ENCODE measurements at places on chromosomes 5 and 9.

DNA sequence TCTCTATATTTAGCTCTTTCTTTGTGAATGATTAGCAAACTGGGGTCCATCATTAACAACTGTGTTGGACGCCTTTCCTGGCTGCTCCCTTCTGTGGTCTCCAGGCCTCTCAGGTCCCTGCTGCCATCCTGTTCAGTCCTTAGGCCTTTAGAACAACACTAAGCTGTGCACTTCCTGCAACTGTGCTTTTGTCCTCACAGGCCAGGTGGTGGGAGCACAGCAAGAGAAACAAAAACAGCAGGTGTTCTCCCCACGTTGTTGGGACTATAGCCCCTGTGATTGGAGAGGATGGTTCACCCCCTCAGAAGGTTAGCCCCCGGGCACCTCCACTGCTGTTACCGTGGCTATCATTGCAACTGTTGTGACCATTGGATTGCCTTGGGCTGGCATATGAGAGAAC lies 41.7 kb upstream of the CLINT1 start:
- H3K27me3 ChIP-seq: no peaks in the 10 kb centered on the region
- no peaks in the 10 kb centered on the region for H3K36me3 ChIP-seq

DNA sequence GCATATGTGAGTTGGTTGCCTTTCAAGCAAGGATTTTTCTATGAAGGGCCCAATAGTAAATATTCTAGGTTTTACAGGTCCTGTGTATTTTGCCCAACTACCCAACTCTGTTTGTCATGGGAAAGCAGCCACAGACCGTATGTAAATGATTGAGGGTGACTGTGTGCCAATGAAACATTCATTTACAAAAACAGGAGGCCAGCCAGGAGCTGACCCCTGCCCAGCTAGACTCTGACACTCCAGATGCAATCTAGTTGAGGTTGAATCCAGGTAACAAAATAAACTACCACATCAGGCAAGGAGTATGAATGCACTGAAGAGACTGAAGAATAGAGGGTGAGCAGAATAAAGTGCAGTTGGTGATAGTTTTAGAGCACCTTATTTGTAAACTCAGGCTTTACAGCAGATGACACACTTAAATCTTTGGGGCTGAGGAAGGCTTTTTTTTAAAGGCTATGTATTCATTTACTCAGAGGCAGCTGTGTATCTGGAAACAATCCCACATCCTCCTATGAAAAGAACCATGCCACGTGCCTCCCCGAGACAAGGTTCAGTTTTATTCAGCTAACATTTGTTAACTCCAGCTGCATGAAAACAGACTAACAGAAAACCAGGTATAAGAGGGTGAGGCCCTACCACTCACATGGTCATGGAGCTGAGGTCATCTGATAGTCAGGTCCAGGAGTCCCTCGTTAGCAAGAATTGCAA lies 60.7 kb downstream of the SLC1A1 start:
- peaks cover 11% of the 10 kb centered on the region for H3K4me1 ChIP-seq
- no peak overlapping the region for H3K4me3 ChIP-seq
- H3K27ac ChIP-seq: peak overlapping the region; percentile 87
- peaks cover 6% of the 10 kb centered on the region for H3K36me3 ChIP-seq

GRCh38 chr9:4979239-4979638 lies 5.8 kb upstream of the JAK2 start:
- DNase-seq: no peak
- H3K36me3 ChIP-seq: no peaks in the 10 kb centered on the region
- peaks cover 3% of the 10 kb centered on the region for H3K4me1 ChIP-seq
- no peak overlapping the region for H3K27ac ChIP-seq

DNA sequence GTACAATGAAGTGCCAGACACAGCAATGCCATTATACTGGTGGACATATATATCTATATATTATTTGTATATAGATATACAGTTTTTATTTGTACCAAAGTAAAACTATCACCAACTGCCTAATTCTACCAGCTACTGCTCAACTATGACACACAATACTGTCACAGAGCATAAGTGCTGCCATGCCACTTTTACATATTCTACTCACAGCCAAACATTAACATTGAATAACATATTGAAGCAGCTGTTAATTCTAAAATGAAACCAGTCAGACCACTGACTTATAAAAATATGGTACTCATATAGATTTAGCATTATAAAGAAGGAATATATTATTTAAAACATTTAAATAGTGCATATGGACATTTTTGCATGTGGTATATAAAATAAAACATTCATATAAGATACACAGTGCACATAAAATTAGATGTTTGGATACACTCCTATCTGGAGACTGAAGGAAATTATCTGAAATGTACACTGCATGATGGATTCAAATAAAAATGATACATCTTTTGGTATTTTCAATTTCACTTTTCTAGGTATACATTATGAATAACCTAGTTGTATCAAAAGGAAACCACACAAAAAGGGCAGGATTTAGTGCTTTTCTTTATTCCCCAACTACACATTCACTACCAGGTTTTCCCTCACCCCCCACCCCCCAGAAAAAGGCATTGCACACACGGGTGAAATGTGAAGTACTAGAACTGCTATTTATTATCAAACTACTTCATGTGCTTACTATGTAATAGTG lies 48.9 kb downstream of the PKD2L2 start:
- H3K4me1 ChIP-seq: no peaks in the 10 kb centered on the region
- no peak for DNase-seq
- no peak overlapping the region for H3K27ac ChIP-seq
- H3K4me3 ChIP-seq: no peak overlapping the region
- H3K36me3 ChIP-seq: peaks cover 40% of the 10 kb centered on the region

GRCh38 chr9:16396389-16396788 lies 474.1 kb downstream of the BNC2 start:
- H3K4me3 ChIP-seq: no peak overlapping the region
- no peak for DNase-seq
- no peaks in the 10 kb centered on the region for H3K27me3 ChIP-seq
- no peaks in the 10 kb centered on the region for H3K36me3 ChIP-seq

- no peak for DNase-seq
- no peaks in the 10 kb centered on the region for H3K27me3 ChIP-seq
- H3K4me1 ChIP-seq: peaks cover 3% of the 10 kb centered on the region
- H3K36me3 ChIP-seq: no peaks in the 10 kb centered on the region
- H3K4me3 ChIP-seq: no peak overlapping the region
- H3K27ac ChIP-seq: no peak overlapping the region
These were observed 26.5 kb downstream of the HMCN2 start for GRCh38 chr9:130292106-130292505.

- peak overlapping the region; percentile 95 for H3K27ac ChIP-seq
- DNase-seq: no peak
- H3K27me3 ChIP-seq: no peaks in the 10 kb centered on the region
- peak overlapping the region; percentile 15 for H3K4me3 ChIP-seq
- no peaks in the 10 kb centered on the region for H3K36me3 ChIP-seq
These were observed 72.3 kb upstream of the BOD1 start for GRCh38 chr5:173688703-173689102.

DNA sequence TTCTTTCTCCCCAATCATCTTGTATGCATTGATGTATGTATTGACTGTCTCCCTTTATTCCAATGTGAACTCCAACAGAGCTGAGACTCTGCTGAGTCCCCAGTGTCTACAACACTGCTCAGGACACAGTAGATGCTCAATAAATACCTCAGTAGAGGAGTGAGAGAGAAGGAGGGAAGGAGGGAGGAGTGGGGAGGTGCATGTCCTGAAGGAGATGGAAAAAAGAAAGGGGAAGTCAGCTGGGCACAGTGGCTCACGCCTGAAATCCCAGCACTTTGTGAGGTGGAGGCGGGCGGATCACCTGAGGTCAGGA lies 2.9 kb upstream of the PHF2 start:
- H3K4me1 ChIP-seq: peaks cover 5% of the 10 kb centered on the region
- H3K36me3 ChIP-seq: no peaks in the 10 kb centered on the region
- no peak overlapping the region for H3K27ac ChIP-seq

DNA sequence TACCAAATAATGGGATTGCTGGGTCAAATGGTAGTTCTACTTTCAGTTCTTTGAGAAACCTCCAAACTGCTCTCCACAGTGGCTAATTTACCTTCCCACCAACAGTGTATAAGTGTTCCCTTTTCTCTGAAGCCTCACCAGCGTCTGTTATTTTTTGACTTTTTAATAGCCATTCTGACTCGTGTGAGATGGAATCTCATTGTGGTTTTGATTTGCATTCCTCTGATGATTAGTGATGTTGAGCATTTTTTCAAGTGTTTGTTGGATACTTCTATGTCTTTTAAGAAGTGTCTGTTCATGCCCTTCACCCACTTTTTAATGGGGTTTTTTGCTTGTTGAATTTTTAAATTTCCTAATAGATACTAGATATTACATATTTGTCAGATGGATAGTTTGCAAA lies 28.4 kb upstream of the SUSD1 start:
- no peak overlapping the region for H3K4me3 ChIP-seq
- H3K4me1 ChIP-seq: no peaks in the 10 kb centered on the region
- no peaks in the 10 kb centered on the region for H3K36me3 ChIP-seq

- H3K27me3 ChIP-seq: no peaks in the 10 kb centered on the region
- no peak for DNase-seq
- no peak overlapping the region for H3K27ac ChIP-seq
- no peaks in the 10 kb centered on the region for H3K36me3 ChIP-seq
These were observed 1157.4 kb upstream of the CDH18 start for GRCh38 chr5:21145376-21145775.

GRCh38 chr9:129319076-129319937 lies 141.2 kb upstream of the IER5L start:
- no peak for DNase-seq
- H3K4me3 ChIP-seq: no peak overlapping the region
- no peak overlapping the region for H3K27ac ChIP-seq
- no peaks in the 10 kb centered on the region for H3K27me3 ChIP-seq

- no peak overlapping the region for H3K4me3 ChIP-seq
- DNase-seq: no peak
- no peaks in the 10 kb centered on the region for H3K4me1 ChIP-seq
- no peak overlapping the region for H3K27ac ChIP-seq
- H3K27me3 ChIP-seq: no peaks in the 10 kb centered on the region
These were observed 14.8 kb upstream of the DMRT1 start for GRCh38 chr9:826500-827280.

DNA sequence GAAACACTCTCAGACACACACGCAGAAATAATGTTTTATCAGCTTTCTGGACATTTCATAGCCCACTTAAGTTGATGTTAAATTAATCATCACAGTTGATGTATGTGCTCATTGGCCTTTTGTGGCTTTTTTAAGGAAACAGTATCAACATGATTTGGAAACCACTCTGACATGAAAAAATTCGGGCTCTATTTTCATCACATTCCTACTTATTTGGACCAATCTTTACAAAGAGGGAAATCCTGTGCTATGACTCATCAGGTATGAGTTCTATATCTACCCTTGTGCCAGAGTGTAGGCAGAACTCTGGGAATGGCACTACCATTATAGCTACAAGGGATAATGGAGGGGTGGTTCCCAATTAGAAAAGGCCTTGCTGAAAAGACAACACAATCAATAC lies 388.4 kb upstream of the PTGER4 start:
- H3K27me3 ChIP-seq: no peaks in the 10 kb centered on the region
- H3K4me1 ChIP-seq: no peaks in the 10 kb centered on the region
- no peak overlapping the region for H3K4me3 ChIP-seq

- no peak for DNase-seq
- H3K36me3 ChIP-seq: no peaks in the 10 kb centered on the region
- no peaks in the 10 kb centered on the region for H3K27me3 ChIP-seq
- peaks cover 36% of the 10 kb centered on the region for H3K4me1 ChIP-seq
- no peak overlapping the region for H3K4me3 ChIP-seq
These were observed 197.1 kb upstream of the NR3C1 start for GRCh38 chr5:143600396-143601075.

- H3K27ac ChIP-seq: no peak overlapping the region
- H3K4me3 ChIP-seq: no peak overlapping the region
- DNase-seq: no peak
- no peaks in the 10 kb centered on the region for H3K36me3 ChIP-seq
- no peaks in the 10 kb centered on the region for H3K4me1 ChIP-seq
- no peaks in the 10 kb centered on the region for H3K27me3 ChIP-seq
These were observed 78.9 kb downstream of the ALDH7A1 start for GRCh38 chr5:126516133-126516532.

DNA sequence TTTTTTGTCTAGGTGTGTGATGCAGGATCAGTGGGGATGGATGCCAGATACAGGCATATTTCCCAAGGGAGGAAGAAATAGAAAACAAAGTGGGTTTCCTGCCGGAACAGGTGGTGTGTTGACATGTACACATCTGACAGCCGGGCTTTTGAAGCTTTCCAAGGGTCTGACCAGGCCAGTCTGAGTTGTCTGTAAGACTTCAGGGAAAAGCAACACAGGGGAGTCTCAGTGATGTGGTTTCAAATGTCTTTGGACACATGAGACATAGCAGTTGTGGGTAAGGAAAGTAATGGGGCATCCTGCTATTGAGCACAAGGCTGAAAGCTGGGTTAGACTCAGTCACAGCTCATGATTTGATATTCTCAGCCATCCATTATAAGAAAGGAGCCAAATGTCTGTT lies 274.9 kb downstream of the PIK3R1 start:
- no peak overlapping the region for H3K27ac ChIP-seq
- H3K36me3 ChIP-seq: no peaks in the 10 kb centered on the region
- no peaks in the 10 kb centered on the region for H3K27me3 ChIP-seq

GRCh38 chr5:82905986-82906385 lies 171.2 kb downstream of the TMEM167A start:
- H3K27me3 ChIP-seq: peaks cover 4% of the 10 kb centered on the region
- no peak overlapping the region for H3K4me3 ChIP-seq
- no peaks in the 10 kb centered on the region for H3K36me3 ChIP-seq
- no peaks in the 10 kb centered on the region for H3K4me1 ChIP-seq

DNA sequence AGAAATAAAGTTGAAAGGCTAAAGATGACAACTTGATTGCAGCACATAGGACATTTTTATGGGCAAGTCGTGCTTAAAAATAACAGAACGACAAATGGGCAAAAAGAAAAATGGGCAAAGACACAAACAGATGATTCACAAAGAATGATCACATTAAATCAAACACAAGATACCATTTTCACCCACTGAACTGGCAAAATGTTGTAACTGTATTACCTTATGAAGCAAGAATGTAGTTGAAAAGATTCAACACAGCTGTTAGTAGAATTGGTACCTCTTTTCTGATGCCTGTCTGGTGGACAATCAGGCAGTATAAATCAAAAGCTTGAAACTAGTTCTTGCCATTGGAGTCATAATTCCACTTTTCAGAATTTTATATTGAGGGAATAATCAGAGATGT lies 81.0 kb upstream of the PALM2AKAP2 start:
- no peak overlapping the region for H3K4me3 ChIP-seq
- H3K36me3 ChIP-seq: no peaks in the 10 kb centered on the region
- no peak for DNase-seq
- H3K4me1 ChIP-seq: no peaks in the 10 kb centered on the region
- H3K27me3 ChIP-seq: no peaks in the 10 kb centered on the region

DNA sequence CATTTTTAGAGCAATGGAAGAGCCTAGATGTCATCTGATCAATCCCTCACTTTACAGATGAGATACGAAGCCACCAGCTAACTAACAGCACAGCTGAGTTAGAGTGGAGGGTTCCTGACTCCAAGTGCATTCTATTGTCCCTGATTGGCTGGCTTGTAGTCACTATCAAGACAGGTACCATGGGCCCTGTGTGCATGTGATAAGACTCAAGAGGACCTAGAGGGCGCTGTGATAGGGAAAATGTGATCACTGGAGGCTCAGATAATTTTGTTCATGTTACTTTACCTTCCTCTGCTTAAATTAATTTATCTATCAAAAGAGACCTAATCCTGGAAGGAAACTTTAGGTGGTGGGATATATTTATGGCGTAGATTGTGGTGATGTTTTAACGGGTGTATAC lies 19.5 kb upstream of the SNAPC3 start:
- peak; percentile 44 for DNase-seq
- no peak overlapping the region for H3K4me3 ChIP-seq
- no peak overlapping the region for H3K27ac ChIP-seq
- no peaks in the 10 kb centered on the region for H3K4me1 ChIP-seq

- no peak overlapping the region for H3K27ac ChIP-seq
- no peaks in the 10 kb centered on the region for H3K36me3 ChIP-seq
- H3K4me3 ChIP-seq: no peak overlapping the region
These were observed 18.1 kb upstream of the GPX3 start for GRCh38 chr5:151002250-151002649.
